ENCODE measurements at places on chromosomes 6 and 20. TPM values are rescaled to one million over a fixed set of nuclear protein-coding genes. Genes with fewer than 3 reads are reported as not detected.

DNA sequence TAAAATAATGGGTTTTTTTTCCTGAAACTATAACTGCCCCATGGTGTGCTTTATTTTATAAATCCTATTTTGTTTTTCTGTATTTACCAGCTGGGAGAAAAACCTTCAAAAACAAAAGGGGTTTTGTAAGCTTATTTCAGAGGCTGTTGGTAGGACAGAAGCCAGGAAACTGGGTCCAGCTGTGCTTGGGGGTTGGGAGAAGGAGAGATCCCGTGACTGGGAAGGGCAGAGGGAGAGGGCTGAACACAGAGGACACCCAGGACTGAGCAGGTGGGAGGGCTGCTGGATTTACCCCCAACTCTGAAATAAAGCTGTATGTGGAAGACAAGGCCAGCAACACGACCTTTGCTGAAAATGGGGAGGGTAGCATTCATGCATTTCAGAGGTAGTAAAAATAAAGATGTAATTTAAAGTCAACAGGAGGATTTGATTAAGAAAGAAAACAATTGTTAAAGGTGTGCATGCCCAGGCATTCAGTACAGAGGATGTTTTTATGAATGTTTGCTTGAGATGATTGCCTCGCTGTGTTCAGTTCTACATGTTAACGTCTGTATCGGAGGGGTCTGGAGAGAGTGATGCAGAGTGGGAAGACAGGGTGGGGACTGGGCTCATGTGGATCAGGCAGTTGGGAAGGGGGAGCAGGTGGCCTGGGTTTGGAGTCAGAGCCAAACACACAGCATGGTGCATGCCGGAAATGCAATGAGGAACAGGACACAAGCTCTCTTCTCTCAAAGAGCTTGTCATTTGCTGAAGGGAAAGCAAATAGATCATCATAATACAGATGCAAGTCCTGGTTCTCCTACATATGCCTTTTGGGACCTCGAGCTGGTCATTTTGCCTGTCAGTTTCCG lies 21.4 kb downstream of the ARFGEF3 start:
- no peak for DNase-seq

DNA sequence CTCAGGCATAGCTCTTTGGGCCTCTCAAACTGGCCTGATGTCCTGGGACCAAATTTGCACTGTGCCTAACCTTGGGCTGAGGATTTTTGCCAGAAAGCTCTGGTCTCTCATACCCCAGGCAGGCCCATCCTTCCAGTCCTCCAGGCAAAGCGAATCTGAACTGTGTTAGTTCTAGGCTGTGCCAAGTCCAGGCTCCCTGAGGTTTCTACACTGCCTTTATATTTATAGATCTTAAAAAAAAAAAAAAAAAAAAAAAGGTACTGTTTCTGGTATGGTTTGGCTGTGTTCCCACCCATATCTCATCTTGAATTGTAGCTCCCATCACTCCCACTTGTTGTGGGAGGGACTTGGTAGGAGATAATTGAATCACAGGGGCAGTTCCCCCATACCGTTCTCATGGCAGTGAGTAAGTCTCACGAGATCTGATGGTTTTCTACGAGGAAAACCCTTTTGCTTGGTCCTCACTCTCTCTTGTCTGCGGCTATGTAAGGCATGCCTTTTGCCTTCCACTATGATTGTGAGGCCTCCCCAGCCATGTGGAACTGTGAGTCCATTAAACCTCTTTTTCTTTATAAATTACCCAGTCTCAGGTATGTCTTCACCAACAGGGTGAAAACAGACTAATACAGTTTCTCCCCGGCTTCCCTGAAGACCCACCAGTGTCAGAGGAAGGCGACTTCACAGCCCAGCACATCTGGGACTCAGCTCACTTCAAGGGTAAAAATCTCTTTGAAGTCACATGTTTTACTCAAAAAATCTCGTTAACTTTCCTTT lies 39.0 kb upstream of the TBXT start:
- no peak for DNase-seq

DNA sequence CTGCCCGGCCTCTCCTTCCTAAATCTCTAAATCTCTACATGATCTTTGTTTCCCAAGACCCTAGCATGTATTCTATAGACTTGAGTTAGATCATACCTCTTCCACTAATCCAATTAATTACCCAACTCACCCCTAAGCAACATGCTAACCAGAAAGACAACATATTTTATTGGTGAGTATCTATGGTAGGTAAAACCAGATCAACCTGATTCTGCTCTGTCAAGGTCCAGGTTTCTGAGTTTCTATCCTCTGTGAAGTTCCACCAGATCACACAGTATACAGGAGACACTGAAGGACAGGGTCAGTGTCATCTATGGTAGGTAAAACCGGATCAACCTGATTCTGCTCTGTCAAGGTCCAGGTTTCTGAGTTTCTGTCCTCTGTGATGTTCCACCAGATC lies 363.2 kb upstream of the MARCKS start:
- DNase-seq = no peak

DNA sequence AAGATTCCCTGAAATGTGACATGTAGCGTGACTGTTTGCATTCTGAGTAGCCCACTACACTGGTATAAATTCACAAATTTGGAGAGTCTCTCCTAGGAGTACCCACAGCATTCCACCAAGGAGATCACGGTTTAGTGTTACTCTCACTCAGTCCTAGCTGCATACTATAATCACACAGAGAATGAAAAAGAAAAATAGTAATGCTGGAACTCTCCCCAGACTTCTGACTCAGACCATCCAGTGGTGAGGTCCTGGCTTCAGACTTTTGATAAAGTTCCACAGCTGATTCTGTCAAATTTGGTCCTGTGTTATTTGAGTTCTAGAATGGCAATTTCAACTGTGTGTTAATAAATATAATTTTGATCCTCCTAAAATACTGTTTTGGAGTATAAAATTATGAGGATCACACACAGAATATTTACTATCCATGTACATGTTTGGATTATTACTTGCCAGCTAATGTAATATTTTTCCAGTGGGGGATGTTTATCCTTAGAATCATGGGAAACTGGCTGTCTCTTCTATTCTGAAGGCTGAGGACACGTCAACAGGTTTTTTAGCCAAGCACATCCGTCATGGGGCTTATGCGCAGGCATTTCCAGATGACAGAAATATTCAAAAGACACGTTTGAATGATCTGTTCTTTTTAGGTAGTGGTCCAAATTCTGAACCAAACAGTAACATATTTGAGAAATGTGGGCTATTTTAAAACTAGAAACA lies 5.1 kb upstream of the KIAA0408 start:
- peak; percentile 83 for DNase-seq

DNA sequence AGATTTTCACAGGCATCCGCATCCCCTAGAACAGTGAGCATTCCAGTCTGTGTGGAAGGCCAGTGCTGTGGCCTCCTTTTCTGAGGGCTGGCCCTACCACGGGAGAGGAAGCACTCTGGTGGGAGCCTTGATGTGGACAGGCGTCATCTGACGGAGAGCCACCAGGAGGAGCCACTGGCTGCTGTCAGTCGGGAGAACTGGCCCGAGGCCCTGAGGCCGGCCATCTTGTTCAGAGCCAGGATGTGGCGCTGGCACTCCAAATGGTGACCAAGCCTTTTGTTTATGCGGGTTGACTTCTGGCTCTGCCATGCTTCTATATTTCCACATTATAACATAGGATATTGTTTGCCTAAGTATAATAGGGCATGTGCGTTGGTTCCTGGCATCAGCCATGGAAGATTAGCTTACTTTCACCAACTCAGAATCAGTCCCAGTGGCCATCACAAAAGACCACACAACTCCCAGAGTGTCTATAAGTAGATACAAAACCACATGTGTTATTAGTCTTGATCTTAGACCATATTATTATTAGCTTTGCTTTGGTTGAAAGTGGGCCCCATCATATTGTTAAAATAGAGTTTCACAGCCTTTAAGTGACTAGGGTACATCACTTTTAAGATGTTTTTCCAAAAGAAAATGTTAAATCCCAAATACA lies 273.9 kb upstream of the TAB2 start:
- no peak for DNase-seq

- no peak for DNase-seq
Measured at GRCh38 chr6:118309337-118310093, 238.6 kb upstream of the PLN start.

GRCh38 chr6:3756546-3756945 lies 5.0 kb upstream of the PXDC1 start:
- no peak for DNase-seq

DNA sequence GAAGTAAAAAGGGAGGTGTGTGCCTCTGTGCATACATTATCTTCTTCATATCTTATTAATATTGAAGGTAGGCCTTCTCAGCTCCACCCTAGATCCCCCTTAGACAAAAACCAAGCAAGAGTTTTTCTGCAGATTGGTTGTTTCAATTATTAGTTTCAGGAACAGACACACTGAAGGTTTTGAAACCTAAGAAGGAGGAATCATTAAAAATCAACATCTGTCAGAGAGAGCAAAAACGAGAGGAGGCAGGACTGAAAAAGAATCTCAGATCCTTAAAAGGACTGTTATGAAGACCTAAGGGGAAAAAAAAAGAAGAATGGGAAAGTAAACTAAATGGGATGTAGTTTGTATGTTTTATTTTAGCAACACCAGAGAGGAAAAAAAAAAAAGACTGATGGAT lies 560.8 kb upstream of the JAG1 start:
- no peak for DNase-seq

GRCh38 chr6:149455031-149455732 lies 29.6 kb downstream of the ZC3H12D start:
- DNase-seq = no peak

DNA sequence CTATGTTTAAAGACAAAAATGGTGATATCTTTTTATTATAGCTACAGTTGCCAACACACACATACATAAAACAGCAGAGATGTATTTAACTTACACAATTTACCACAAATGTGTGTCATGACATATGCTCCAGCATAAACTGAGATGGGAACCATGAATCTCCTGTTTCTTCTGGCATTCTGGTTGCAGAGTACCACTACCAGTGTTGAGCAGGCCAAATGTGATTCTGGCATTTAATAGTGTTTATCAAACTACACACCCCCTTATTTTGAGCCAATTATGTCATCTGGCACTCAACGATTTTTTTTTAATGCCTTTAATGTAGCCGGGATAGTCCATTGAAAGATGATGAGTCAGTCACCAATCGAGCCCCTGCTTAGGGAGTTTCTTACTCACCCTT lies 59.0 kb upstream of the TPD52L1 start:
- DNase-seq = no peak

- peak; percentile 75 for DNase-seq
Measured at GRCh38 chr6:14804785-14805210, 441.1 kb upstream of the JARID2 start.

DNA sequence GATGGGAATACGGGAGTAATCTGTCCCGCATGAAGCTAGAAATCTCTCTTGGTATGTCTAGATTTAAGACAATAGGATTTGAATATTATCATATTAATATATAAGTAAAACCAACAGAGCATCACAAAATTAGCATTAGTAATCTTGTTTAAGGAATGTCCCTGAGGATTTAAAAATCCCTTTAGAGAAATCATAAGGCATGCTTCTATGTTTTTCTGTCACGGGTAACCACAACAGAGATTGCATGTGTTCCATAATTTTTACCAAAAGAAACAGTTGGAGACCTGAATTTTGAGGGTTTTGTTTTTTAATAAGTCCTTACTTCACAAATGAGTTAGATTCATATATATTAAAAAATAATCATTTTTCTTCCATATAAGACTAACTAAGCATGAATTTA lies 146.8 kb downstream of the GJA1 start:
- DNase-seq = no peak

DNA sequence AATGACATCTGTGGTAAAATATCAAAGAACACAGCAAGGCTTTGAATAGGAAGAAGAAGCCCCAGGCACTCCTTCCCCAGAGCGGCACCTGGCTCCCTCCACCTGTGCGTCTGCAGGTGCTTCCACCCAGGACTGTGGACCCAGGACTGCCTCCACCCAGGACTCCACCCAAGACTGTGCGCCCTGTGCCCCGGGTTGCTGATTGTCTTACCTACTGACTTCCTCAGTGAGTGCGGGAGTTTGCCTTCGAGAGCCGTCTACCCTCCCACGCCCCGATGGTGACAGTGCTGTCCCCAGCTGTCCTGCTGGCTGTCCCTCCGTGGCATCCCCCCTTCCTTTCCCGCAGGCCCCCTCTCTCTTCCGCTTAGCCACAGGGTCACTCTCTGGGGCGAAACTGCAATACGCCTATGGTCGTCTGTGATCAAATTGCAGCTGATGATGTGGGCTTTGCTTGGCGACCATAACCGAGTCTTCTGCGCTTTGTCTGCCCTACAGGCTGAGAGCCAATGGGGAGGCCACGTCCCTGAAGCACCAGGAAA lies 52.1 kb downstream of the IRF4 start:
- DNase-seq = no peak

GRCh38 chr6:107655864-107656263 lies 165.9 kb downstream of the SOBP start:
- DNase-seq = peak; percentile 88

DNA sequence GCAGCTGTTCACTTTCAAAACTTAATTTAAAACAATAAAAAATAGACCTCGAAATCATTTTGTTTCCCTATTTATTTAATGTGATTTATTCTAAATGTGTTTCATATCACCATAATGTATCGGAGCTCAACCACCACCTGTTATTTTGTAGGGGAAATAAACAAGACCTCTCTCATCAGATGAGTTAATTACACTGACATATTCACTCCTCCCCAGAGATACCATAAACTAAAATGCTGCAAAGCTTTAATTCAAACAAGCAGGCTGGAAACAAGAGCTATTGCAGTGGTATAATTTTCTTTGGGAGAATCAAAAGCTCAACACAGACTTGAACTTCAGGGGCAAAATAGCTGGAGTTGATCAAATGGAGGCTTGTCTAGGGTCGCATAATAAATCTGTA lies 303.5 kb upstream of the TSHZ2 start:
- no peak for DNase-seq

DNA sequence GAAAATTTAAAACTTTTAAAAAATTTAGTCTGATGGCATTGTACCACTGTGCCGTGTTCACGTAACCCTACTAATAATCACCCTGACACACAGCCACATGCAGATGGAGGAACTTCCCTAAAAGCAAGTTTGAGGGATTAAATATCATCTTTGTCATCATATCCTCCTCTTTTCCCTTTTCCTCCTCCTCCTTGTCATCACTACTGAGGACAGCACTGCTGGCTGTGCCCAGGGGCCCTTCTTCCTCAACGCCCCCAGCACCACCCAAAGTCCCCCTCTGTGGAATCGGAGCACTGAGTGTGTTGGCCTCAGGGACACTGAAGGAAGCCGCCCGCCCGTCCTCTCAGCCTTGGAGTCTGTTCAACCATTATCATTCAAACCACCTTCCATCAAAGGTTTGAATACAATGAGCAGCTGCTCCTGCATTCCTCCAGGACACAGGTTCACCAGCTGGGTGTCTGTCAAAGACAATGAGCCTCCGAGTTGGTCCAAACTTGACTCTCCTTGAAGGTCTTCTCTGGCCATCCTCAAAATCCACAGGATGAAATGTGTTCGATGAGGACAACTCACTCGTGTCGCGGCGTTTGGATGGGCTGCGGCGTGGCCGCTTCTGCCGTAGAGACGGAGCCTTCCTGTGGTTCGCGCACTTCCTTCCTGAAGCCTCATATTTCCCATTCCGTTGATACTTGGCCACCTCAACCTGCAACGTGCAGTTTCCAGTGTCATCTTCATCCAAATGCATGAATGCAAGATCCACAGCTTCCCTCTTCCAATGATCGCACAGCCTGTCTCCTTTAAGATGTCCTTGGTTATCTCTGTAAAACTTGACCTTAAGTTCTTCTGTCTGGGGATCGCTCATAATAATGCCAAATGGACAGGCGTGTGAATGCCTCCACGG lies 23.3 kb downstream of the NQO2 start:
- DNase-seq = no peak

The ANKRD66 gene
- 0.44 TPM for polyA plus RNA-seq

The GNAS-AS1 gene
- 2.5 TPM for polyA plus RNA-seq

The NFATC2 gene
- polyA plus RNA-seq = 9.3 TPM

The WFDC10B gene
- polyA plus RNA-seq = not detected

The GCNT2 gene
- not detected for polyA plus RNA-seq

The APOBEC2 gene
- 631 TPM for polyA plus RNA-seq
